Activated CD8-positive, alpha-beta memory T cell treated with anti-CD3 and anti-CD28 coated beads, Interleukin-2, amount 50 U/mL, for 4 hours (primary cell): ENCODE measurements at places on chromosomes 3 and 15.

- DNase-seq: no peak
Measured at GRCh38 chr3:189573004-189573403, 58.2 kb upstream of the TP63 start.

- DNase-seq: no peak
Measured at GRCh38 chr15:50681467-50681866, 5.1 kb downstream of the TRPM7 start.

- no peak for DNase-seq
Measured at GRCh38 chr3:74119221-74119620, 494.5 kb upstream of the PDZRN3 start.

DNA sequence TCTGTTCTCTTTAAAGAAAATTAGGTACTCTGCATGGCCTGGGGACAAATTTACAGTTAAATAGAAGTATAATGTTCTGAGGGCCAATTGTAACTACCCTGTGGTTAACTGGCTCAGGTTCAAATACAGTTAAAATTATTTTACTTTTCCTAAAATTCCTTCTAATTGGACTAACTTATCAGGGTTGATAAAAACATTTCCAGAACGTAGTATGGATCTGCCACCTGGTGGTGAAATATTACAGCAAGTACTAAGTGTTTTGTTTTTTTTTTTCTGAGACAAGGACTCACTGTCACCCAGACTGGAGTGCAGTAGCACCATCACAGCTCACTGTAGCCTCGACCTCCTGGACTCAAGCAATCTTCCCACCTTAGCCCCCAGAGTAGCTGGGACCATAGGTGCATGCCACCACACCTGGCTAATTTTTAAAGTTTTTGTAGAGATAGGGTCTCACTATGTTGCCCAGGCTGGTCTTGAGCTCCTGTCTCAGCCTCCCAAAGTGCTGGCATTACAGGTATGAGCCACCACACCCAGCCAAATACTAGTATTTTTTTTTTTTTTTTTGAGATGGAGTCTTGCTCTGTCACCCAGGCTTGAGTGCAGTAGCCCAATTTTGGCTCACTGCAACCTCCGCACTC, 29.2 kb downstream of the NEO1 start:
- no peak for DNase-seq

DNA sequence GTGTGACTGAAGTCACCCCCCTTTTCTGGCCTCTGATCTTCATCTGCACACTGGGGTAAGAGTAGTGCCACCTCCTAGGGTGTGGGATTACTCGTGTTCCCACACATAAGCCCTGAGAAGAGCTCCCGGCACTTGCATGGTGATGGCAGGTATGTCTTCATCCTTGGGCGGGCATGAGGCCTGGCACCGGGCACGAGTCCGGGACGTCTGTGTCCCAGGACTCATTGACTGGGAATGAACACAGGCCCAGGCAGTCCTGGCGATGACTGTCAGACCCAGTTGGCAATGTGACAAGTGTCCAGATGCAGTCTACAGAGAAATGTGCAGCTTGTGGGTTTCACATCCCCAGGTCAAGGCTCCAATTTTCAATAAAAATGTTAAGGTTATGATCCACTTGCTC, 78.9 kb downstream of the TBC1D2B start:
- no peak for DNase-seq

- peak; percentile 44 for DNase-seq
Measured at GRCh38 chr15:60548101-60548500, 69.2 kb upstream of the ICE2 start.

GRCh38 chr15:58987036-58987435, 427 bp upstream of the RNF111 start:
- no peak for DNase-seq

GRCh38 chr3:31661993-31662670, 129.4 kb downstream of the STT3B start:
- DNase-seq: no peak

DNA sequence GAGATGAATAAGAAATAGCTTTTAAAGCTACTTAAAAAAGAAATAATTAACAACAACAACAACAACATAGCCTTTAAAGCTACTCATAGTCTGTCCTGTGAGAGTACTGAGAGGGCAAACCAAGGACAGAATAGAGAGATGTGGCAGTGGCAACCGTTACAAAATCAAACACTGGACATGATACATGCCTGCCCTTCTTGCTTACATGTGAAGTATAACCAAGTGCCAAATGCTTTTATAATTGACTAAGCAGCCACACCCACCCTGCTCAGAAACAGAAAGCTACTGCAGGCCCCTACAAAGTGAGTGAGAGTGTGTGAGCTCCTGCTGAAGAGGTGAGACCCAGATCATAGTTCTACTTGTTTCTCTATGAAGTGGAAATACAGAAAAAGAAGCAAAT, 38.4 kb downstream of the NDUFB4 start:
- no peak for DNase-seq
